Activated CD8-positive, alpha-beta memory T cell treated with anti-CD3 and anti-CD28 coated beads for 36 hours (primary cell): ENCODE measurements at places on chromosomes 6 and 20. TPM values are rescaled to one million over a fixed set of nuclear protein-coding genes. Genes with fewer than 3 reads are reported as not detected.

MAP7 gene
- 0.94 TPM for total RNA-seq

PPIL4 gene
- total RNA-seq: 30.8 TPM

ADGRF5 gene
- total RNA-seq: not detected

ELOVL4 gene
- total RNA-seq: 2.2 TPM
